GM12891 (cell line): ENCODE measurements at places on chromosomes 6 and 20.
A peak's percentile ranks its signal among the peaks of the same experiment; 100 is the strongest.

- DNase-seq: peak; percentile 22
These were observed 1.3 kb upstream of the CTCFL start for GRCh38 chr20:57526087-57526884.

GRCh38 chr6:15147827-15148226 is 98.0 kb upstream of the JARID2 start:
- DNase-seq: no peak

DNA sequence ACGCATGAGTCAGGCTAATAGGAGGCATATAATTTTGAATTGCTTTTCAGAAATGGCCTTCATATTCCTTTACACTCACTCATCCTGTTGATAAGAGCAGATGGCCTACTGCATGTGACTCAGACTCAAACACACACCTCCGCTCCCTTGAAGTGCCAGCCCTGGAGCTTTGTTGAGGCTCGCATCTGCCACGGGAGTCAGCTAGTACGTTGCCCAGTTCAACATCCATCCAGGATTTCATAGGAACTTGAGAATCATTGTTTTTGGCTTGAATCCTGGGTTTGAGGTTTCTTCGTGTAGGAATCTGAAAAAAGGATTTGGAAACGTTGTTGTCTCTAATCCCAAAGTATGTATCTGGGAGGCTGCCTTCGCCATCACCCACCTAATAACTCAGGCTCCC is 87.4 kb upstream of the JAG1 start:
- DNase-seq: no peak

GRCh38 chr6:1641343-1641885 is 31.7 kb downstream of the FOXC1 start:
- DNase-seq: no peak

DNA sequence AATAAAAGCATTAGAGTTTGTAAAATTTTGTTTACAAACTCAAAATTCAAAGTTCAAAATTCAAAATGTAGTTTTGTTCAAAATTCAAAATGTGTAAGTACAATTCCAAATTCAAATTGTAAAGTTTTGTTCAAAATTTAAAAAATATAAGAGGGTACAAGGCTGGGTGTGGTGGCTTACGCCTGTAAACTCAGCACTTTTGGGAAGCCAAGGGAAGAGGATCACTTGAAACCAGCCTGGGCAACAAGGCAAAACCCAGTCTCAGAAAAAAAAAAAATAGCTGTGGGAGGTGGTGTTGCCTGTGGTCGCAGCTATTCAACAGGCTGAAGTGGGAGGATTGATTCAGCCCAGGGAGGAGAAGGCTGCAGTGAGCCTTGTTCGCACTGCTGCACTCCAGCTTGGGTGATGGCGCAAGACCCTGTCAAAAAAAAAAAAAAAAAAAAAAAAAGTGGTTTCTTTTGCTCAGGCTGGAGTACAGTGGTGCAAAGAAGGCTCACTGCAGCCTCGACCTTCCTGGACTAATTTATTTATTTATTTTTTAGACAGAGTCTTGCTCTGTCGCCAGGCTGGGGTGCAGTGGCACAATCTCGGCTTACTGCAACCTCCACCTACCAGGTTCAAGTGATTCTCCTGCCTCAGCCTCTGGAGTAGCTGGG is 5.4 kb upstream of the ZBTB12 start:
- no peak for DNase-seq

GRCh38 chr6:26445934-26446667 is 5.8 kb downstream of the BTN3A3 start:
- DNase-seq: no peak

- no peak for DNase-seq
These were observed 33.8 kb downstream of the KIF16B start for GRCh38 chr20:16539280-16540021.

DNA sequence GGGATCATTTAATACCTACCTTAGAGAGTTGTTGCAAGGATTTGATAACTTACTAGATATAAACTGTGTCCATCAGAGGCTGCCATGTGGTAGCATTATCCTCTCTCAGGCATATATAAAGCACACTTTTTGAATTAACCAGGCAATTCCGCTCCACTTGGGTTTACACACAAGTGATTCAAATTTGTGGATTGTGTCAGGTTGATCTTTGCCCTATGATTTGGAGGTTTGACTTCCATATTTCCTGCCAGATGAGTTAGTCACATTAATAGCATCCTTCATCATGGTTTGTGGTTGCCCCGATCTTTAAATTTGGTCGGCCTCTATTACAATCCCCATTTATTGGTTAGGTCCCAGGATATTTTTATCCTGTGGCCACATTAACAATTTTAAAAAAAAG is 44.8 kb upstream of the CTAGE9 start:
- DNase-seq: no peak

DNA sequence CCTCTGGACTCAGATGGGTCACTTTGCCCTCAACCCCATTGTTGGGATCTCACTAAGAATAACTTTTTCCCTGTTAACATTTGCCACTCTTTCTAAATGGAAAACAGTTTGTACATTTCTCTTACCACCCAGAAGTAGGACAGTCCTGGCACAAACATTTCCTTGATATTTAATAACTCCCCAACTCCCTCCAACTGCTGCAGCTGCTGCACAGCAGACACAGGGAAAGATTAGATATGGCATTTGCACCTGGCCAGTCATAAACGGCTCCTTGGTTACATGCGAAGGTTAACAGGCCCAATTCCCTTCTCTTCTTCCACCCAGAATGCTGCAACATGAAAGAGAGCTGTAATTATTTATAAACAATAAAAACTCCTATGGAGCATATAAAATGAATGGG is 55.9 kb upstream of the SOX4 start:
- DNase-seq: no peak

GRCh38 chr6:168219804-168220203 is 99.8 kb downstream of the DACT2 start:
- DNase-seq: no peak

DNA sequence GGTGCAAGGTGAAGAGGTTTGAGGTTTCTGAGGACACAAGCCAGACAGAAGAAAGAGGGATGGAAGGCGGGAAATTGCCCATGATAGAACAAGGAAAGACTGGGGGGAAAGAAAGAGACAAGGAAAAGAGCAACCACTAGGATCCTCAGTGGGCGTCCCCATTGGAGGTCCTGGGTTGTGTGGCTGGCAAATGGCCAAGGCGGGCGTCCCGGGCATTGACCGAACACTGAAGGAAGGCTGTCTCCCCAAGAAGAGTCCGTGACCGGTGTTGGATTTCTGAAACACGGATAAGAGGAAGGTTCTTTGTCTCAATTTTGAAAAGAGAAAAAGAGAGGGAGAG is 746.6 kb upstream of the ADGRB3 start:
- no peak for DNase-seq

DNA sequence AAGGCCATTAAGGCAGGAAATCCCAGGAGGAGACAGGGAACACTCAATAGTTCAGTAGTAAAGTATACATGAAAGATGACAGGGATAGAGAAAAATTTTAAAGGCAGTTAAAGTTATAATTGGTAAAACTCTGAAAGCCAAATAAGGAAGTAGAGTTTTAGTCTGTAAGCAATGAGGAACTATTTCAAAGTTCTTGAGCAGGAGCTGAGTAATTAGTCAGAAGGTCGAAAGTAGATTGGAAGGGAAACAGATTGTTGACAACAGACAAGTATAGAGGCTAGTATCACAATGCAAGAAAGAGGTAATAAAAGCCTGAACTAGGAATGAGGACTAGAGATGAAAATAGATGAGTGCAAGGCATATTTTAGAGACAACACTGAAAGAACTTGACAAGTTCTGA is 150.3 kb downstream of the CDK19 start:
- no peak for DNase-seq

GRCh38 chr6:50543666-50544065 is 169.7 kb upstream of the TFAP2D start:
- DNase-seq: no peak

DNA sequence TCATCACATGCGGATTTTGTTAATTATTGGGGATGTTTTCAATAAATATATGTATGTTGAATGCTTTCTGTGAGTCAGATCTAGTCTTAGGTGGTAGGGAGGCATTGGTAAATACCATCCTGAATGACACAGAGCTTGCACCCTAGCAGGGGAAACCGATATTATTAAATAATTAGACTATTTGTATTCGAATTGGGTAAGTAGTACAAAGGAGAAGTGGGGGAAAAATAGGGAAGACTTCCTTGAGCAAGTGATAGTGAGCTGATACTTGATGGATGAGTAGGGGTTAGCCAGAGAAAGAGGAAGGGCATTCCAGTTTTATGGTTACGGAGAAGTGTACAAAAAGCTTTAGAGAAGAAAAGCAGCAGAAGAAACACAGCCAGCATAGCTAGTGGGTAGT is 1.5 kb downstream of the RIOK1 start:
- no peak for DNase-seq

GRCh38 chr6:140960566-140960965 is 1172.2 kb upstream of the GJE1 start:
- no peak for DNase-seq

DNA sequence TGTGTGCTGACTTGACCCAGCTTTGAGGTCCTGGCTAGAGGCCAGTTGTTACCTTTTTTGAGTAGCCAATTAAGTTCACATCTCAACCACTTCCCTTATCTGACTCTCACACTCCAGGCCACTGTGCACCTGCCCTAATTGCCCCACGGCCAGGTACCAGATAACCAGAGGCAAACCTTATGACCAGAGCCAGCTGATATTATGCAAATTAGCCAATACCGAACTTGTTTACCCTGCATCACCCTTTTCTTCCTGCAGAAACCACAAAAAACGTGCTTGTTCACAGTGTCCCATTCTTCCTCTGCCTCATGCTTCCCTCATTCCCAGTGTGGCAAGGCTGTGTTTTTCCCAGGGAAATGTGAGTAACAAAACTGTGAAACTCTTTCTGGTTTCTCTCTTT is 89.3 kb downstream of the HTR1B start:
- DNase-seq: no peak

GRCh38 chr20:63055575-63056235 is 48.9 kb upstream of the BHLHE23 start:
- DNase-seq: no peak

GRCh38 chr20:40491009-40491590 is 197.9 kb downstream of the MAFB start:
- no peak for DNase-seq

GRCh38 chr6:114650891-114651290 is 308.1 kb upstream of the HS3ST5 start:
- no peak for DNase-seq

- DNase-seq: no peak
These were observed 35.3 kb upstream of the KCNB1 start for GRCh38 chr20:49517805-49518100.

GRCh38 chr6:163019926-163020325 is 292.2 kb downstream of the PACRG start:
- no peak for DNase-seq

- DNase-seq: no peak
These were observed 42.2 kb downstream of the CD164 start for GRCh38 chr6:109339906-109340678.

DNA sequence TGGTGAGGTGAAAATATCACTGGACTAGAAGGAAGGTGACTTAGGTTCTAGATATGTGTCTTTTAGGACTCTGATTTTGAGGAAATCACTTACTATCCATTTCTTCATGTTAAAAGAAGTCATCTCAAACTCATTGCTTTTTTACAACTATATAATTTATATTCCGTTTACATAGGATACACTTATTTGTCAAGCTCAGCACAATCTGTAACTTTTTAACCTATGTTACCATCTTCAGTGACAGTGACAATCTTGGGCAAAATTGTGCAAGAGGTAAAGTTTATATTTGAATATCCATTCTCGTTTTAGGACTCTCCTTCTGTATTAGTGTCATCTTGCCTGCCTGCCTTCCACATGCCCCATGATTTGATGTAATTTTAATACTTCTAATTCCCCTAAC is 74.0 kb upstream of the FAM83B start:
- no peak for DNase-seq

DNA sequence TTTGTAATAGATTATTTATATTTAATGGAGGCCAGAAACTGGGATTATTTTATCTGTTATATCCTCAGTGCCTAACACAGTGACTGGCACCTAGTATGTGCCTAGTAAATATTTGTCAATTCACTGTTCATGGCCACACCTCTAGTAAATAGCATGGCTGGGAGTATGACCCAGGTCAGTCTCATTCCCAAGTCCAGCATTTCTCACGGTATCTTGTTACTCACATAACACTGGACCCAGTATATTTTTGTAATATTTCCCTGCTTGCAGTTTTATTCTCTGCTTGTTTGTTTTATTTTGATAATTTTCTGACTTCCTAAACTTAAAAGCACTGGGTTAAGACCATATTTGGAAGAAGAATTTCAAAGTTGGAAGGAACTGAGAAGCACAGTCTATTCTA is 47.7 kb downstream of the CTNNBL1 start:
- DNase-seq: no peak

- DNase-seq: no peak
These were observed 35.3 kb downstream of the KIF16B start for GRCh38 chr20:16537918-16538317.

DNA sequence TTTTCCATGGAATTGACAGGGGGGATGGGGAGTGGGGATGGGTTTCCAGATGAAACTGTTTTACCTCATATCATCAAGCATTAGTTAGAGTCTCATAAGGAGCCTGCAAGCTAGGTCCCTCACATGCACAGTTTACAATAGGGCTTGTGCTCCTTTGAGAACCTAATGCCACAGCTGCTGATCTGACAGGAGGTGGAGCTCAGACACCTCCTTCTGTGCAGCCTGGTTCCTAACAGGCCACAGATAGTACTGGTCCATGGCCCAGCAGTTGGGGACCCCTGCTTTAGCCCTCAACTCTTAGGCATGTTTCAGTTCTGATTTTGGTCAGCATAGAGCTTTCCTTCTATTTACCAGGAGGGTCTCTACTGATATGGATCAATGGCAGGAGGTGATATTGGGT is 251.6 kb downstream of the LAMA2 start:
- no peak for DNase-seq

DNA sequence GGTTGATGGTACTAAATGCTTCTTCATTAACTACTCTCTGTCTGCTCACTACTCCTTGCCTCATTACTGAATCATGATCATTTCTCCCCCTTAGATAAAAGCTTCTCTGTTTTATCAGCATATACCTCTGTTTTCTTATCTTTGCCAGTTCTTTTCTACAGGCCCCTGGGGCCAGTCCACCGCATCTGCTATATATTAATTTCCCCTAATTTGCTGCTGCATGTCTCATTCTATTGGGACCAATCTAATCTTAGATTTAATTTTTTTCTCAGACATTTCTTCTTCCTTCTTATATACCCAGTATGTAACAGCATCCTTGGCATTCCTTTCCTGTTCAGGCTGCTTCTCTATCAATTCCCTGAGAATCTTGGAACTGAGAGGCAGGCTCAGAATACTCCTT is 51.2 kb downstream of the GRIK2 start:
- no peak for DNase-seq

GRCh38 chr6:73515204-73515655 is 5.6 kb downstream of the EEF1A1 start:
- no peak for DNase-seq
